ENCODE measurements at places on chromosomes 16 and 17.

- peak; percentile 30 for DNase-seq
These were observed 55.2 kb downstream of the ARSG start for GRCh38 chr17:68346448-68346847.

GRCh38 chr16:89122322-89122851 lies 28.7 kb downstream of the ACSF3 start:
- peak; percentile 20 for DNase-seq

- no peak for DNase-seq
These were observed 16.0 kb downstream of the ENGASE start for GRCh38 chr17:79090443-79091225.

DNA sequence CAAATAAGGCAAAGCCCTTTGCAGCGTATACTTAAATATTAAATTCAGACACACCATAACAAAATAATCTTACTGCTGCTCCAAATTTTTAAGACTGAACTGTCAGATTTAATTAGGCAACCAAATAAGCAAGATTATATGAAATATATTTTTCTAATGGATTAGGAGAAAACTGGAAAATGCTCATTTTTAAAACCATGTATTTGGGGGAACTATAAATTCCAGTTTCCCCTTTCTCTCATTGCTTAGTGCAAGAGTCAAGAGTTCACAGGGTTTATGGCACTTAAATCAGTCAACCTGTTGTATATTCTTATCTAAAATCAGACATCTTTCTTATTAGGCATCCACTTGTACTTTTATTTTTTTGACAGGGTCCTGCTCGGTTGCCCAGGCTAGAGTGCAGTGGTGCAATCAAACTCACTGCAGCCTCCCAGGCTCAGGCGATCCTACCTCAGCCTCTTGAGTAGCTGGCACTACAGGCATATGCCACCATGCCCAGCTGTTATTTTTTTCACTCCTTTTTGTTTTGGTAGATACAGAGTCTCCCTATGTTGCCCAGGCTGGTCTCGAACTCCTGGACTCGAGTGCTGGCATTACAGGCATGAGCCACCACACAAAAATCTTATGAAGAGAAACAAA lies 2.1 kb upstream of the KANSL1 start:
- no peak for DNase-seq

GRCh38 chr16:17287166-17287800 lies 183.5 kb downstream of the XYLT1 start:
- DNase-seq = no peak

GRCh38 chr16:54027558-54027957 lies 259.0 kb downstream of the IRX3 start:
- no peak for DNase-seq

DNA sequence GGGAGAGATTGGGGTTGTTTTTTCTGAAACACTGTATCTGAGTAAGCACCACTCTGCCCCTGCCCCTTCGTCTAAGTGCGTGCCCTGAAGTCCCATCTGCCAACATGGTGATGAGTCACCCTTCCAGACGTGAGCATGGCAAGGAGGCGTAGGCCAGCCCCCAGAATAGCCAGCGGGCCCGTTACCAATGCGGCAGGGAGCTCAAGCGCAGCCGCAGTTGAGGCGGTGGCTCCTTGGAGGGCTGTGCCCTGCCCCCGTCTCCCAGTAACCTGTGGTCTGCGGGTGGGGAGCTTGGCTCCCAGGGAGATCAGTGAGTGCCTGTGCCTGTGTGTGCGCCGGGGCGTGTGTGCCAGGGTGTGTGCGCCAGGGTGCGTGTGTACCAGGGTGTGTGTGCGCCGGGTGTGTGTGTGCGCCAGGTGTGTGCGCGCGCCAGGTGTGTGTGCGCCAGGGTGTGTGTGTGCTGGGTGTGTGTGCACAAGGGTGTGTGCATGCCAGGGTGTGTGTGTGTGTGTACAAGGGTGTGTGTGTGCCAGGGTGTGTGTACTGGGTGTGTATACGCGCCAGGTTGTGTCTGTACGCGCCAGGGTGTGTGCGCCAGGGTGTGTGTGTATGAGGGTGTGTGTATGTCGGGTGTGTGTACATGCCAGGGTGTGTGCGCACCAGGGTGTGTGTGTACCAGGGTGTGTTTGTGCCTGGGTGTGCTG lies 98.6 kb upstream of the CHMP6 start:
- DNase-seq = no peak

- DNase-seq = no peak
These were observed 23.7 kb upstream of the WWOX start for GRCh38 chr16:78075800-78076199.

- no peak for DNase-seq
These were observed 44.5 kb downstream of the XPO6 start for GRCh38 chr16:28167221-28167620.

- DNase-seq = no peak
These were observed 8.0 kb downstream of the SBK1 start for GRCh38 chr16:28300327-28300726.

GRCh38 chr16:81283044-81283443 lies 31.7 kb upstream of the GAN start:
- DNase-seq = no peak

GRCh38 chr16:8519643-8520042 lies 70.7 kb downstream of the TMEM114 start:
- no peak for DNase-seq

DNA sequence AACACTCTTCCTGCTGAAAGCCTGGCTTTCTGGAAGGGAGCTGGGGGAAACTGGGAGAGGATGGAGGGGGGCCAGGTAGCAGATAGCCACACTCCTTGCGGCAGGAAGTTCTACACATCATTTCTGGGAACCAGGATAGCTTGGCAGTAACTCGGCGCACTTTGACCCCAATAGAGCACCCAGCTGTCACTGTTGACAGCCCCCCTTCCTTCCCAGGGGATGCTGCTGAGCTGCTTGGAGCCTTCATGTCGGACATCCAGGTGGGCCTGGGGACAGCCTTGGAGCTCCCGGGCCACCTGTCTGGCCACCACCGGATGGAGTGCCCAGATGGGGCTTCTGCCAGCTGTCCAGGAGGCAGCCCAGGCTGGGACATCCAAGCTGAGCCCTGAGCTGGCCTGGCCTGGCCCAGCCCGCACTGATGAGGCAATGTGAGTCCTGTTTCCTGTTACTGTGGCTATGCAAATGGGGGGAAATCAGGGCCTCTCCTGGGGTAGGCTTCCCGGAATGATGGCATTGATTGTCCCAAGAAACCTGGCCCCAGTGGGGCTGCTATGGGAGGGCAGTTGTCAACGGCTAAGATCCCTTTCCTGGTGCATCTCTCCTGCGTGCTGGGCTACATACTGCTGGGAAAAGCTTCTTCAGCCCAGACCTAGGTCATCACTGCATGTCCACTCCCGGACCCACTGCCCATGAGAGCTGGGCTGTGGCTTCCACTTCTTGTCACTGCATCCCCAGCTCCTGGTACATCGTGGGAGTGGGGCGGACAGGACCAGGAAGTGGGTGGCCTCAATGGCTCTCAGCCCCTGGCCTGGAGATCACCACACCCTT lies 50.0 kb downstream of the SOCS1 start:
- no peak for DNase-seq

DNA sequence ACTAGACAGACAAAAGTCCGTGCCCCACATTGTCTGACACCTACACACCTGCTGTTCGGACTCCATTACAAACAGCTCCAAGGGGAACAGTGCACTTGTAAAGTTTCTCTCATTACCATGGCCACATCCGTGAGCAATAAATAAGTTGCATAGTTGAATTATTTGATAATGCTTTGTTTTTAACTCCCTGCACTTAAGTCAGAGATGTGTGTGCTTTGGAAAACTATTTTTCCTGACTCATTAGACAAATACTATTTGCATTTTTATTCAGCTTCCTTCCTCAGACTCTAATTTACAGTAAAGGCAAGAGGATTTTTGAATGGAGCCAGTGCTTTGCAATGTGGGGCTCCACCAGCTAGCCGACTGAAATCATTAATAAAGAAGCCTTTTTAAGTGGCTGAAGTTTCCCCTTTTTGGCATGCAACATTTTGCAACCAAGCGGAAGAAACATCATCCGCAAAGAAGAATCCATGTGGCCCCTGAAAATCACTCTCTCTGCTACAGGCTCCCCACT lies 6.5 kb upstream of the CCL2 start:
- no peak for DNase-seq

DNA sequence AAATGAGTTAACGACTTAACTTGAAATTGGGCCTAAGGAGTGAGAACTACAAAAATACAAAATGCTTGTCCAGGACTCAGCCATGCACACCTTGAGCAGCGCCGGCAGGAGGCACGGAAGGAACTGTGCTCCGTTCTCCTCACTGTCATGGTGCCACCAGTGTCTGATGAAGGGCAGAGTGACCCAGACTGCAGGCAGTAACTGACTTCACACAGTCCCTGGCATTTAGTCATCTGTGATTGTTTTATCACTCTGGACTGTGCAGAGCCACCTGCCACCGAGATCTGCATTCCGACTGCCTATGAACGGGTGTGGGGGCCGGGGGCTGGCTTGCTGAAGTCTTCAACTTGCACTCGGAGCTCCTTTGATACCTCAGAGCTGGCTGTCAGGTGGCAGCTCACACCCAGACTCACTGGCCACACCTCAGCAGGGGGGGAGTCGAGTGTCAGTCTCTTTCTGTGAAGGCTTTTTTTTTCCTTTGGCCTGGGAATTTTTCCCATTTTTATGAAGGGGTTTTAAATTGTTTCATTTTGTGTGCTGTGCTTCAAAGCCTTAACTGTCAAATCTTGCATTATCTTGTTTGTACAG lies 20.2 kb upstream of the ENDOV start:
- no peak for DNase-seq

DNA sequence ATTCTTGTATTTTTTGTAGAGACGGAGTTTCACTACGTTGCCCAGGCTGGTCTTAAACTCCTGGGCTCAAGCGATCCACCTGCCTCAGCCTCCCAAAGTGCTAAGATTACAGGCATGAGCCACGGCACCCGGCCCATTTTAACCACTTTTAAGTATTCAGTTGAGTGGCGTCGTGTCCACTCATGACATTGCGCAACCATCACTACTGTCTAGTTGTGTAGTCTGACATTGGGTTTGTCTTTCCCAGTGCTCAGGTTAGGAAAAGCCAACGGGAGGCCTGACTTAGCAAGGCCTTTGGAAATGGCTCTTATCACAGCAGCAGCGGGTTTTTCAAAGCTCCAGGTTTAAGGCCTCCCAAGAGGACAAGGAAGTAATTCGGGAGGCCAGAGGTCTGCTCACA lies 58.7 kb downstream of the LITAF start:
- DNase-seq = no peak

GRCh38 chr16:4142268-4142667 lies 26.0 kb upstream of the ADCY9 start:
- DNase-seq = peak; percentile 3

- DNase-seq = no peak
These were observed 701 bp upstream of the DPEP2 start for GRCh38 chr16:67999985-68000384.

GRCh38 chr17:77899498-77899897 lies 59.0 kb upstream of the TNRC6C start:
- DNase-seq = no peak

DNA sequence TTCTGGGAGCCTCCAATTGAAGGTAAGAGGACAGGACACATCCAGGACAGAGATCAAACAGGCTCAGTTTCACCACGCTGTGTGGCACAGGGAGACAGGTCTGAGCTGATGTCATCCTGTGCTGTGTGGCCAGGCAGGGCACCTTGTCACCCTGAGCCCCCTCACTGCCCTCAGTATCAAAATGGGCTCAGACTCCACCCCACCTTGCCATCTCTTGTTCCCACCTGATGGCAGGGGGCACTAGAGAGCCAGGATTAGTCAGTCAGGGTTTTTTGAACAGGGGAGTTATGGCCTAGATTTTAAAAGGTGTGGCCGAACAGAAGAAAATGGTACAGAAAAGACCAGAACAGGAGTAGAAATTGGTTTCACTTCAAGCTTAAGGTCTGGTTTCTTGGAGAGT lies 2.6 kb downstream of the KAT2A start:
- DNase-seq = no peak

DNA sequence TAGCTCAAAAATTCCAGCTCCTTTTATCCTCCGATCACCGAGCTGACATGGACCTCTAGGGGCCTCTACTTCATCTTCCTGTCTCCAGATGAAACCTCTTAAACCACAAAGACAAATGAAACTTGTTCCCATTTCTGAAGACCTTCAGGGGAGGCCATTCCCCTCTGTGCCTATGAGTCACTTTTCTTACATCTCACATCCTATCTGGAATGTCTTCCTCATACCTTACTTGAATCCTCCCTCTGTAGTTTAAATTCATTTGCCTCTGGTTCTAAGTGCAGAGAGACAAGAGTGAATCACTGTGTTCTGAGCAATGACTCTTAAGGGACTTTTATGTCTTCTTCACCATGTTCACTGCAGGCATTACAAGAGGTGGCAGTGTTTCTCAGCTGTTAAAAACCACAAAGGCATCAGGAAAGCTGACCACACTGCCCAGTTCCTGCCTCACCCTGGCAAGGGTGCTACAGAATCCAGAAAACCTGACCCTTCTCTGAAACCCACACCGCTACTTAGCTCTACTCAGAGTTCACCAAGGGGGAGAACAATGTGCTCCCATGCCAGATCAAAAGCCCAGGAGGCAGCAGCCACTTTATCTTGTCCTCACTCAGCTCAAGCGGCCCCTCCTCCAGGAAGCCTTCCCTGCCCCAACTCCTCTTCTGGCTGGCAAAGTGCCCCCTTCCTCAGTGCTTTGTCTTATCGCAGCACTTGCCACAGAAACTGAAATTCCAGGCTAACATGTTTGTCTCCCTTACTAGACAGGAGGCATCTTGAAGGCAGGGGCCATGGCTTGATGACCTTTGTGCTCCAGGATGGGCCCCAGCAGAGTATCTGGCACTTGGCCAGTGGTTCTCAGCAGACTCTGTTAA lies 6.4 kb downstream of the CUEDC1 start:
- no peak for DNase-seq

- DNase-seq = no peak
These were observed 5.2 kb upstream of the OR1F1 start for GRCh38 chr16:3182608-3183444.

- no peak for DNase-seq
These were observed 24.8 kb downstream of the ITPRIPL2 start for GRCh38 chr16:19138601-19139000.

DNA sequence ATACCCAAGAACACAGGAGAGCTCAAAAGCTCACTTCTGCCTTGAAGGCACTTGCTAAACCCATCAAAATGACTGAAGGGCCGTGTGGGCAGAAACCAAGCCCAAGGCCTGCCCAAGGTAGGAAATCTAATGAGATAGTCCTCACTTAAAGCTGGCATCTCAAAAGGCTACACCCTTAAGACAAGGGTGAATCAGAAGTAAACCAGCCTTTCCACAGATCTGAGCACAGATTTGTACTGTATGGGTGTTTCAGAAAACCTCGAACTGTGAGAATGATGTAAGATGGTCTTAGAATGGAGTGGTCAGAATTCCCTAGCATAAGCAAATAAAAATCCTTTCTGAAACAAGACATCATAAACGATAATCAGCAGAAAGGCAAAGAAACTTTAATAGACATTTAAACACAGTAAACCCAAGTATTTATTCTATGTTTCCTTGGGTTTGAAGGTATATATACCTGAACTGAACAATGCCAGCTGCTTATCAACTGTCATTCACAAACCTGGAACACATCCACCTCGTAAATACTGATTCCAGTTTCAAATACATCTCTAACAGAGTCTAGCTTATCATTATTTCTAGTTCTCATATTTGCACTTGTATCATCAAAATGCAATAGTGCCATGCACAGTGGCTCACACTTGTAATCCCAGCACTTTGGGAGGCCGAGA lies 37.8 kb downstream of the GLG1 start:
- no peak for DNase-seq

- DNase-seq = no peak
These were observed 230.5 kb downstream of the CCDC182 start for GRCh38 chr17:57514614-57515013.

Data from stimulated activated CD8-positive, alpha-beta memory T cell treated with anti-CD3 and anti-CD28 coated beads, Interleukin-7, amount 100 ng/mL, for 1 hour (primary cell).